Breast epithelium (tissue), 4 donors: ENCODE measurements at places on chromosomes 2 and 18. TPM values are rescaled to one million over a fixed set of nuclear protein-coding genes. Genes with fewer than 3 reads are reported as not detected.

- no peaks in the 10 kb centered on the region for H3K27me3 ChIP-seq
- H3K36me3 ChIP-seq, result no peaks in the 10 kb centered on the region
- no peak overlapping the region for H3K27ac ChIP-seq
- H3K4me3 ChIP-seq, result no peak overlapping the region
- H3K4me1 ChIP-seq, result no peaks in the 10 kb centered on the region
- no peak for DNase-seq
Measured at GRCh38 chr18:59520562-59521355, 161.7 kb upstream of the LMAN1 start.

- no peaks in the 10 kb centered on the region for H3K36me3 ChIP-seq
- H3K4me3 ChIP-seq, result no peak overlapping the region
- no peak for DNase-seq
- H3K4me1 ChIP-seq, result no peaks in the 10 kb centered on the region
- no peaks in the 10 kb centered on the region for H3K27me3 ChIP-seq
Measured at GRCh38 chr2:230512955-230513748, 97.2 kb downstream of the SP100 start.

Gene IL1RL2
- 2.3 TPM for total RNA-seq

Gene UGT1A10
- not detected for total RNA-seq

DNA sequence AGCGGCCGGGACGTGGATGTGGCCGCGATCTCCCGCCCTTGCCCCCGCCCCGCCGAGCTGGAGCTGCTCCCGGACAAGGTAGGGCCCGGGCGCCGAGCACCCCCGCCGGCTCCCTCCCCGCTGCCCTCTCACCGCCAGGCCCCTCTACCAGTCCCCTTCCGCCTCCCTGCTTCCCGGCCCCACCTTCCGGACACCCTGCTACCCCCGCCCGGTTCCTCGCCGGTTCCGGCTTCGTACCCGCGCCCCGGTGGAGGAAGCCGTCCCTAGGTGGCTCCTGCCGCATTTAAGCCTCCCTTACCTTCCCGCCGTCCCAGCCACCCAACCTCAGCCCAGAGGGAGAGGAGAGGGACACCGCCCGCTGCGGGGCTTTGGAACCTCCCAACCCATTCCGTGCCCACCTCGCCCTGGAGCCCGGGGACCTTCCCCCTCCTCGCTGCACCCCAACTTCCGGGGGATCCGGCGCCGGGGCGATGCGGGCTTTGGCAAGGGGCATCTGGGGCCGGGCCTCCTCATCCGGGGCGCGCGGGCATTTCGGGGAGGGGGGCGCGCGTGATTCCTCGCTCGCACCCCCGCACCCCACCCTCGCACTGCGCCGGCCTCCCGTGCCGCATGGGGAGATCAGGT is 475 bp downstream of the B3GNT2 start:
- H3K4me1 ChIP-seq, result no peaks in the 10 kb centered on the region
- H3K36me3 ChIP-seq, result no peaks in the 10 kb centered on the region
- H3K27me3 ChIP-seq, result no peaks in the 10 kb centered on the region
- no peak for DNase-seq
- H3K27ac ChIP-seq, result peak overlapping the region; percentile 98

- peak overlapping the region; percentile 77 for H3K27ac ChIP-seq
- H3K4me1 ChIP-seq, result no peaks in the 10 kb centered on the region
- no peaks in the 10 kb centered on the region for H3K27me3 ChIP-seq
- DNase-seq, result no peak
- H3K4me3 ChIP-seq, result no peak overlapping the region
Measured at GRCh38 chr2:224927646-224928173, 114.6 kb downstream of the DOCK10 start.

Gene LOXHD1
- 0.59 TPM for total RNA-seq

DNA sequence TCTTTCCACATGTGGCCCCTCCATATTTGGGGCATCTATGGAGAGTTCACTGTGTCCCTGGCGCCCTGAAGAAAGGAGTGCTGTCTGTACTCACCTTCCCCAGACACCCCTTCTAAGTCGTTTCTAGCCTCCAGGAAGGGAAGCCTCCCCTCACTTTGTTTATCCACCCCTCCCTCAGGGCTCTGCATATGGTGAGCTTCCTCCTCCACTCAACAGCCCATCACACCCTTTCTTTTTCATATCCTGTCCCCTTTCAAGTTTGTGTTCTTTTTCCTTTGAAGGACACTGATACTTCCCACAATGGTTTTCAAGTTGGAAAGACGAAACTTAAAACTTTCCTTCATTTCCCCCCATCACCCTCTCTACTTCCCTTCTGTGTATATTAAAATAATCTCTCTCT is 291.4 kb upstream of the POU3F3 start:
- DNase-seq, result no peak
- no peaks in the 10 kb centered on the region for H3K4me1 ChIP-seq
- H3K4me3 ChIP-seq, result no peak overlapping the region
- no peaks in the 10 kb centered on the region for H3K36me3 ChIP-seq

- no peaks in the 10 kb centered on the region for H3K4me1 ChIP-seq
- no peak overlapping the region for H3K27ac ChIP-seq
- H3K27me3 ChIP-seq, result no peaks in the 10 kb centered on the region
- peak; percentile 85 for DNase-seq
Measured at GRCh38 chr2:173231042-173231441, 123.6 kb upstream of the CDCA7 start.

Gene MSTN
- total RNA-seq, result 0.66 TPM

- H3K27me3 ChIP-seq, result no peaks in the 10 kb centered on the region
- H3K4me1 ChIP-seq, result no peaks in the 10 kb centered on the region
- DNase-seq, result no peak
- H3K27ac ChIP-seq, result no peak overlapping the region
- no peak overlapping the region for H3K4me3 ChIP-seq
Measured at GRCh38 chr18:55768255-55768654, 180.3 kb upstream of the TCF4 start.

DNA sequence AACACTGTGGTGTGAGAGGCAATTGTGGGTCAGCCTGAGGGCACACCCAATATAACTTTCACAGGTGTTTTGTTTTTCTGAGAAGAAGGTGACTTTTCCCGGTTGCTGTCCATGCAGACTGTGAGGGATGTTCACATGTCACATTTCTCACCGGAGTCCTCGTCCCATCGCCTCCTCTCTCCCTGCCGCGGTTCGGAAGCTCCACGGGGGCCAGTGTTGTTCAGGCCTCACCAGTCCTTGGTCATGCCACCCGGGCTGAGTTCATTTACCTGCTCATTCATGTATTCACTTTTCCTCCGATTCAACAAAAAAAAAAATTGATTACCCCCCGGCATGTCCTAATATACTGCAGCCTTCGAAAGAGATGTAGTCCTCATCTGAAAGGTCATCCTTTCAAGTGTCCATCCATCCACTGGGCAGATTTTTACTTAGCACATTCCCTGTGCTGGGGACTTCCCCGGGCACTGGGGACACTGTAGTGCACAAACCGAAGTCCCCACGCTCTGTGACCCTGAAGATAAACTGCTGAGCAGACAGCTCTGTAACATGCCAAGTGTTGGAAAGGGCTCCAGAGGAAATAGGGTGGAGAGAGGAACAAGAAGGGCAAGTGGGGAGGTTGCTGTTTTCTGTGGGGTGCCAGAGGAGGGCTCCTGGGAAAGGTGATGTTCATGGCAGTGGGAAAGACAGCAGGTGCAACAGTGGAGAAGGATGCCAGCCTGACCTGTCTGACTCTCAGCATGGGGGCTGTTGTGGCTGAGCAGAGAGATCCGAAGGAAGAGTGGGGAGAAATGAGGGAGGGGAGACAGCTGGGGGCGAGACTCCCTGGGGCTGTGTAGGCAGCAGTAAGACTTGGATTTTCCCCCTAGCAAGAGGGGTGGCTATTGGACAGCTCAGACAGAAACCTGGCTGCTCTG is 22.4 kb downstream of the LRRFIP1 start:
- H3K4me1 ChIP-seq, result no peaks in the 10 kb centered on the region
- no peaks in the 10 kb centered on the region for H3K27me3 ChIP-seq
- no peak overlapping the region for H3K27ac ChIP-seq
- no peak overlapping the region for H3K4me3 ChIP-seq
